ENCODE measurements at places on chromosomes 4 and X.

DNA sequence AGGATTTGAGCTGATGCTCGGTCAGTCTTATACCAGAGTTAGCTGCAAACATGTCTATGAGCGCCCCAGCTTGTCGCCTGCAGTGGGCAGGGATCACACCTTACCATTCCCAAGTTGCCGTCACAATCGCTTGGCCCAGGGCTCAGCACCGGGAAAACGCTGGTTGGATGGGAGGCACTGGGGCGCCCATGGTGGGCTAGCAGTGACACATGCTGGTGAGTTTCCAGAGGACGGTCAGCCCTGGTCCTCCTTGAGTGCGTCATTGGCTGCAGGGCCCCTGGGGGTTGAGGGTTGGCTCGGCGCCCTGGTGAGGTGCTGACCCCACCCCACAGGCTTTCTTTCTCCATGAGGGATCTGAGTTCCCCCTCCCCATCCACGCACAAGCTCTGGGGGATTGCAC, 50.4 kb downstream of the SORCS2 start:
- H3K4me3 ChIP-seq = no peak overlapping the region
- no peaks in the 10 kb centered on the region for H3K36me3 ChIP-seq
- DNase-seq = no peak
- H3K27me3 ChIP-seq = no peaks in the 10 kb centered on the region

GRCh38 chr4:91302120-91302519, 1001.6 kb upstream of the GRID2 start:
- no peaks in the 10 kb centered on the region for H3K4me1 ChIP-seq
- no peak overlapping the region for H3K27ac ChIP-seq
- DNase-seq = no peak
- H3K36me3 ChIP-seq = no peaks in the 10 kb centered on the region
- no peaks in the 10 kb centered on the region for H3K27me3 ChIP-seq
- H3K4me3 ChIP-seq = no peak overlapping the region

DNA sequence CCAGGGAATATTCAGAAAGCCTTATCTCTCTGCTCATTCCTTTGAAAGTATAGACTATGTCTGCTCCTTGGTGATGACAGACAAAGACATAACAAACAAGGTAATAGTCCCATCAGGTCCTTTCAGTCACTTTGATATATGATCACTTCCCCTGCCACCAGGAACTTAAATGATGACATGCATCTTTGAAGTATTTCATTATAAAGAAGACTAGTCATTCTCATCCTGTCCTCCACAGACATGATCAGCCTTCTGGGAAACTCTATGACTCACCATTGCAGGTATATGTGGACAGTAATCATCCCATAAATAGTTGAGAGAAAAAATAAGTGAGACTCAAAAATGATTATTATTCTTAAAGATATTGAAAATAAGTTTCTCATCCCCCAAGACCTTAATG, 117.5 kb upstream of the VCX2 start:
- no peak for DNase-seq
- H3K4me3 ChIP-seq = no peak overlapping the region
- H3K27ac ChIP-seq = no peak overlapping the region
- no peaks in the 10 kb centered on the region for H3K27me3 ChIP-seq
- no peaks in the 10 kb centered on the region for H3K36me3 ChIP-seq

- DNase-seq = no peak
- no peaks in the 10 kb centered on the region for H3K36me3 ChIP-seq
- no peak overlapping the region for H3K4me3 ChIP-seq
- H3K4me1 ChIP-seq = no peaks in the 10 kb centered on the region
- H3K27me3 ChIP-seq = no peaks in the 10 kb centered on the region
These were observed 46.0 kb downstream of the TFDP3 start for GRCh38 chrX:133171962-133172708.

GRCh38 chr4:27917381-27917780, 1056.7 kb downstream of the STIM2 start:
- H3K4me1 ChIP-seq = no peaks in the 10 kb centered on the region
- H3K27me3 ChIP-seq = no peaks in the 10 kb centered on the region
- no peak for DNase-seq
- no peak overlapping the region for H3K4me3 ChIP-seq
- no peak overlapping the region for H3K27ac ChIP-seq

- no peak overlapping the region for H3K4me3 ChIP-seq
- H3K27ac ChIP-seq = no peak overlapping the region
- no peaks in the 10 kb centered on the region for H3K27me3 ChIP-seq
These were observed 223.0 kb downstream of the PAPSS1 start for GRCh38 chr4:107497054-107497453.

- no peak overlapping the region for H3K4me3 ChIP-seq
- no peak for DNase-seq
- H3K27me3 ChIP-seq = no peaks in the 10 kb centered on the region
These were observed 136.7 kb upstream of the PCDH18 start for GRCh38 chr4:137668885-137669545.

- H3K36me3 ChIP-seq = no peaks in the 10 kb centered on the region
- no peaks in the 10 kb centered on the region for H3K4me1 ChIP-seq
- no peak overlapping the region for H3K4me3 ChIP-seq
- no peaks in the 10 kb centered on the region for H3K27me3 ChIP-seq
These were observed 221.0 kb upstream of the GALNT7 start for GRCh38 chr4:172947594-172947993.

DNA sequence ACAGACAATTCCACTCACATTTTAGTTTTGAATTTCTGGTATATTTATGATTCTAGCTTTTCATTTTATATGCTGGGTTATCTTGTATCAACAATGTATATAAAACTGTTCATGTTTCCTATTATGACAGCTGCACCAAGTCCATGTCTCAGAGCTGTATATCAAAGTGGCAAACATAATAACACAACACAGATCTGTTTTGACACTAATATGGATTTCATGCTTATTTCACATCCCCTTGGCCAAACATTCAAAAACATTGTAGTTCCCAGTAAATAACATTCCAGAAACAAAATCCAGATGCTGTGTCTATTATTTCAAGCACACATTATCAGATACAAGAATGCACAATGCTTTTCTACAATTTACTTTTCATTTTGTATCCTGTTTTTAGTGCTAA, 380.6 kb upstream of the MAGEB2 start:
- H3K4me3 ChIP-seq = no peak overlapping the region
- no peaks in the 10 kb centered on the region for H3K36me3 ChIP-seq
- no peak overlapping the region for H3K27ac ChIP-seq
- no peaks in the 10 kb centered on the region for H3K4me1 ChIP-seq
- DNase-seq = no peak

DNA sequence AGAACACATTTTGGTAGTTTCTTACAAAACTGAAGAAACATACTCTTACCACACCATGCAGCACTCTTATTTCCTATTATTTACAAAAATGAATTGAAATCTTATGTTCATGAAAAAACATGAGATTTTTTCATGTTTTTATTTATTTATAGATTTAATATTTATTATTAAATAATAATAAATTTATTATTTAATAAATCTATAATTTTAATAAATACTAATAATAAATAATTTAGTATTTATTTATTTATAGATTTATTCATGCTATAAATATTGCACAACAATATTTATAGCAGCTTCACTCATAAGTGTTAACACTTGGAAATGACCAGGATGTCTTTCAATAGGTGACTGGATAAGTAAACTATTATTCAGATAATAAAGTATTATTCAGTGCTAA, 91.6 kb upstream of the CPXCR1 start:
- no peak overlapping the region for H3K4me3 ChIP-seq
- H3K27me3 ChIP-seq = no peaks in the 10 kb centered on the region
- no peak for DNase-seq
- H3K4me1 ChIP-seq = no peaks in the 10 kb centered on the region
- H3K36me3 ChIP-seq = no peaks in the 10 kb centered on the region

GRCh38 chr4:40321574-40322275, 13.4 kb upstream of the CHRNA9 start:
- peaks cover 7% of the 10 kb centered on the region for H3K4me1 ChIP-seq
- no peak overlapping the region for H3K27ac ChIP-seq
- no peaks in the 10 kb centered on the region for H3K27me3 ChIP-seq
- H3K4me3 ChIP-seq = no peak overlapping the region
- H3K36me3 ChIP-seq = no peaks in the 10 kb centered on the region

DNA sequence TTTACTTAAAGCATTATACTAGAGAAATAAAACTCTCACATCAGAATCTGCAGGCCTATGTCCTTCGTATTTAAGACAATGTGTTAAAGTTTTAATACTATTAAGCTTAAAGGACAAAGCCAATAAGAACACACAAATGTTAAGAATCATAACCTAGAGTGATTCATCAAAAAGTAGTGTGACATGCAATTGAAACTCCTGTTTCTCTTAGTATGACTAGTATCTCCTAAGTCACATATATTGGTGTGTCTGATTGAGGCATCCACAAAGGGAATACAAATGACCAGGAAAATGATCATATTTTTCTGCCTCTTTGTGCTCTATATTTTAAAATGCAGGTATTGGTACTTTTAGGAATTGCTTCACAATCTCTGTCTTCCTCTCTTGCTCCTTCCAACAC, 23.8 kb downstream of the GPRASP3 start:
- no peak for DNase-seq
- no peaks in the 10 kb centered on the region for H3K36me3 ChIP-seq
- H3K4me1 ChIP-seq = no peaks in the 10 kb centered on the region

GRCh38 chr4:168769416-168769815, 240.6 kb downstream of the CBR4 start:
- no peak overlapping the region for H3K27ac ChIP-seq
- H3K36me3 ChIP-seq = no peaks in the 10 kb centered on the region
- H3K4me3 ChIP-seq = no peak overlapping the region
- no peaks in the 10 kb centered on the region for H3K4me1 ChIP-seq
- no peaks in the 10 kb centered on the region for H3K27me3 ChIP-seq

DNA sequence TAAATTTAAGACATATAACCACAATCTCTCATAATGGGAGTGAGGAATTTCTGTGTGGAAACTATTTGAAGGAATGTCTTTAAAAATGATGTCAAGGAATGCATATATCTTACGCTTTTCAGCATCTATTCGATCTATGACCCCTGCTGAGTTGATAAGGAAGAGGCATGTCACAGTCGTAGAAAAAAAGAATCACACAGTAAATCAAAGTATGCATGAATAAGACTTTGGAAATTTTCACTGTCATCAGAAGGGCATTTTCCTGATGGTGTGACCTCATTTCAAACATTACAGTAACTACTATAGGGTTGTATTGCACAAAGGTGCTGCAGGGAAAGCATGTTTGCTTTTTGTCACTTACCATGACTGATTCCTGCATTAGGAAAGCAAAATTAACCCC, 41.5 kb downstream of the REELD1 start:
- no peak overlapping the region for H3K27ac ChIP-seq
- H3K36me3 ChIP-seq = peaks cover 5% of the 10 kb centered on the region
- no peak for DNase-seq
- H3K4me1 ChIP-seq = no peaks in the 10 kb centered on the region
- no peaks in the 10 kb centered on the region for H3K27me3 ChIP-seq

Data from effector memory CD4-positive, alpha-beta T cell (primary cell).